ENCODE measurements at places on chromosomes 7 and 10. TPM values are rescaled to one million over a fixed set of nuclear protein-coding genes. Genes with fewer than 3 reads are reported as not detected.

Gene FOXI2
- total RNA-seq, result not detected

Gene MORN4
- 3.4 TPM for total RNA-seq

Gene CFAP58
- 0.65 TPM for total RNA-seq

Gene LRRN3
- total RNA-seq, result 16.3 TPM

Gene NUTM2D
- 0.56 TPM for total RNA-seq

Gene DYNC1I1
- total RNA-seq, result 0.13 TPM

Gene FAM241B
- total RNA-seq, result not detected

Gene OR2A1
- total RNA-seq, result 0.24 TPM

Data from epithelial cell of alveolus of lung (primary cell).